ENCODE measurements at places on chromosomes 13 and 19.
A peak's percentile ranks its signal among the peaks of the same experiment; 100 is the strongest.

DNA sequence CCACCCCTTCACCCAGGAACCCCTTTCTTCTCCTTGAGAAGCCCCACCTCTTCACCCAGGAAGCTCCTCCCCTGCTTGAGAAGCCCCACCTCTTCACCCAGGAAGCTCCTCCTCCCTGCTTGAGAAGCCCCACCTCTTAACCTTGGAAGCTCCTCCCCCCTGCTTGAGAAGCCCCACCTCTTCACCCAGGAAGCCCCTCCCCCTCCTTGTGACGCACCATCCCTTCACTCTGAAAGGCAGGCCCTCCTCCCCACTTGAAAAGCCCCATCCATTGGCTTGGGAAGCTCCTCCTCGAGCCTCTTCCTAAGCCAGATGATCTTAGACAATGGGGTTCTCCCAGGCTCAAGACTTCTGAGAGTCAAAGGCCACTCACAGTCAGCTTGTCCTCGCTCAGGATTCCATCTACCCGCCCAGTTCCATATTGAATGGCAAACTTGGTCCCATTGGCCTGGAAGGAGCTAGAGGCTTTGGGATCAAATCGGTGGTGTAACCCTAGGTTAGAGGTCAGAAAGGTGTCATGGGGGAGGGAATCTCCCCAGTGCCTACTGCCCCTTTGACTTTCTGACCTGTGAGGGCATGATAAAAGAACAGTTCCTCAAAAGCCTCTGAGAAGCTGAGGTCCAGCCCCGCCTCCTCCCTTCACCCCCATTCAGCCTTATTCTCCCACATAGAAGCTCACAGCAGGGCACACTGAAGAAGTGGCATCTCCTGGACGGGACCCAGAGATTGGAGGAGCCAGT lies 4.0 kb downstream of the NAPSA start:
- DNase-seq = peak; percentile 40

DNA sequence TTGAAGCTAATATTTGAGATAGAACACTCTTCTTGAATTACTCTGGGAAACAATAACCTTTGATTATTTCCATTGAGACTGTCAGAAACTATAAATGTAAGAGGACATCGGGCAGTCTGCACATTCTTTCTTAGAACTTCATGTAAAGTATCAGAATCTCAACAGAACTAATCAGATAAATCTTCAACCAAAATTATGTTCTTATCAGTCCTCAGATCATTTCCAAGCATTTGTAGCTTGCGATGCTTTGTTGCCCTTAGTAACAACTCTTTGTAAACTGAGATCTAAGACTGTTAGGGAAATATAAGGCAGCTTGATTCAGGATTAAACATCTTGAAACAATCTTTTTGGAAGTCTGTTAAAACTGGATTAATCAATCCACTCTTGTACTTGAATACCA lies 70.3 kb downstream of the FNDC3A start:
- no peak for DNase-seq

DNA sequence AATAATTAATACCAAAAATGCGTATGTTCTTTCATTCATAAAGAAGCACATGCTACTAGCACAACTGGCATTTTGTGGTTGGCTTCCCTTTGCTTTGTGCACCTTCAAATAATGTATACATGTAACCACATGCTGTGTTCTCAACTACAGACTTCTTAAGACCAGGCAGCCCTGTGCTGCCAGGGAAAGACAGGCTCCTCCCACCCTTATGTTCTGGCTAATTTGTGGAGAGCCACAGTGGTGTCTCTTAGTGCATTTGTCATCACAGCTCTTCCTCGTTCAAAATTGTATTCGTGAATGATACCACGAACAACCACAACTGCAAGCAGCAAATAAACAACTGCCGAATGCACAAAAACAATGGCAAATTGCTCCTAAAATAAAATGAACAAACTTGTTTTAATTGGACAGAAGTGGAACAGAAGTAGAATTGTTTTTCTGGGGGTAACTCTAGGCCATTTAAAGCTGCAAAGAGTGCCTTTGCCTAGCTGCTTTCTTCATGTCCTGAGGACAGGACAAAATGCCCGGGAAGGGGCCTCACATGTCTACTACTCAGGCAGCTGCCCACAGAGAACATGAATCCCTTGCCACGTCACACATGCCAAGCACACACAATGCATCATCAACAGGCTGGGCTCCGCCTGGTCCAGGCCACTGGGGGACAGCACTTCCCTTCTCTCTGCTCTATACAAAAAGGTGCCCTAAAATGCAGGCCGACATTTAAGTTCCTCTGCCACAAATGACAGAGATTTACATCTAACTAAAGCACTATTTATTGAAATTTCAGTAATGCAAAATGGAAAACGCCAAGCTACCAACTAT lies 21.7 kb downstream of the IRS2 start:
- no peak for DNase-seq

DNA sequence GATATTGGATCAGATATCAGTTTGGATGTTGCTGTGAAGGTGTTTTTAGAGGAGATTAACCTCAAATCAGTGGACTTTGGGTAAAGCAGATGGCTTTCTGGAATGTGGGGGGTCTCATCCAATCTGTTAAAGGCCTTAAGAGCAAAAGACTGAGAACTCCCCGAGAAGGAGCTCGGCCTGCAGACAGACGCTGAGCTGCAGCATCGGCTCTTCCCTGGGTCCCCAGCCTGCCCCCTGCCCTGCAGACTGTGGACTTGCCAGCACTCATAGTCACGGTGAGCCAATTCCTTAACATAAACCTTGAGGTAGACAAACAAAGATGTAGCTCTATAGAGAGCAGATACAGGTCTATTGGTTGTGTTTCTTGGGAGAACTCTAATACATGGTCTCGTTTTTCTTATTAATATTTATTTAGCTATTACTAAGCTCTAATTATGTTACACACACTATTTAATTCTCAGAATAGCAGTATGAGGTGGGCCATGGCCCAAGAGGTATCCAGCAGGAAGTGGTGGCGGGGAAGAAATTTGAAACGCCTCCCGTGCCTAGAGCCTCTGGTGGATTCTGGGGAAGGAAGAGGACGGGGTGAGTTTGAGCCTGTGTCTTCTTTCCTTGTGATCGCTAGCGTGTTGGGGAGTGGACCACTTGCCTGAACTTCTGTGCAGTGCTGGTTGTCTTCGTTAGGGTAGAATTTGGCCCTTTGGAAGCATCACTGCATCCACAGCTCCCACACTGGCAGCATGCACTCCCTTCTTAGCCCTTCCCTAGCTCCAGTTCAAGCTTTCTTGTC lies 305.3 kb downstream of the TEX29 start:
- DNase-seq = no peak

DNA sequence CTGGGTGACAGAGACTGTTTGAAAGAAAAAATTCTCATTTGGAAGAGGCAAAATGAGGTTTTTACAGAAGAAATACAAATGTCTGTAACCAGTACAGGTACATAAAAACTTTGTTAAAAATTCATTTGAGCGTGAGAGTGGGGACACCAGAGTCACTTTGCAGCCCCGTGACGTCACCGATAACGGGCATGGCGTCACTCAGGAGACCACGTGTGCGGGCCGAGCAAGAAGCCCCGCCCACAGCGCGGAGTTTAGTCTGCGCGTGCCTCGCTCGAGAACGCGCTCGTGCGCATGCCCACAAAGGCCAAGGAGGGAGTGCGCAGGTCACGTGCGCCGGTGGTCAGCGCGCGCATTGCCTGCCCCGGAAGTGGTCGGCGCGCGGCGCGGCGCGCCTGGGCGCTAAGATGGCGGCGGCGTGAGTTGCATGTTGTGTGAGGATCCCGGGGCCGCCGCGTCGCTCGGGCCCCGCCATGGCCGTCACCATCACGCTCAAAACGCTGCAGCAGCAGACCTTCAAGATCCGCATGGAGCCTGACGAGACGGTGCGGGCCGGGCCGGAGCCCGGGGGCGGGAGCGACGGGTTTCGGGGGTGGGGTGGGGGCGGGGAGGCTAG lies at the start of gene RAD23A:
Gene RAD23A (plus strand): TSS at position 384 of the 613 bp plus-strand sequence. CDS start 87 bp downstream, at position 471.
- DNase-seq = peak; percentile 97

DNA sequence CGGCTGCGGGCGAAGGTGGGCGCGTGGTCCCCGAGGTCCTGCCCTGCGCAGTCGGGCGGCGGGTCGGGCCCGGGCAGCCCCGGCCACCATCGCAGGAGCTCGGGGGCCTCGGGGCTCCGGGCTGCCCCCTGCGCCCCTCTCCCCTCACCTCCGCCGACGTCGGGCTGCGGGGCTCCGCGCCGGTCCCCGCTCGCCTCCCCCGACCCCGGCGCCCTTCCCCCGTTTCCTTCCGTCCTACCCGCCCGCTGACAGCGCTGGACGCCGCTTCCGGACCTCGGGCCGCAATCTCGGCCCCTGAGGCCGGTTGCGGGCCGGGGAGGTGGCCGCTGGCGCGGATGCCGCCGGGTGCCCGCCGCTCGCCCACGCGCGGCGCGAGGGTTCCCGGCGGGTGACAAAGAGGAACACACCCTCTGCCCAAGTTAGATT lies 720 bp downstream of the FARP1 start:
- DNase-seq = no peak

DNA sequence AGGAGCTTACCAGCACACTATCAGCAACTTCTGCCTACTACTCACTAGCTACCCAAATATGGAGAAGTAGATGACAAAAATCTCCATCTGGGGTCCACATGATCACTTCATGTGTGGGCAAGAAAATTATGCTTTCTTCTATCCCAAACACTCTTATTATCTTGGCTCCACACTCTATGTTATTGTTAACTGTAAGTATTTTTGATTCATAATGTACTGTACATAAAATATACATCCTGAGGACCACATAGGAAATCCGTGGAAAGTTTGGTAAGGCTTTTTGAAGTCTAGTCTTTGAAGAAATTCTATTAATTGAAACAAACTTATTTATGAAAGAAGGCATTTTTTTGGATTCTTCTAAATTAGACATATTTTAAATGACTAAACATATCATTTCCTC lies 378.8 kb downstream of the DACH1 start:
- no peak for DNase-seq

DNA sequence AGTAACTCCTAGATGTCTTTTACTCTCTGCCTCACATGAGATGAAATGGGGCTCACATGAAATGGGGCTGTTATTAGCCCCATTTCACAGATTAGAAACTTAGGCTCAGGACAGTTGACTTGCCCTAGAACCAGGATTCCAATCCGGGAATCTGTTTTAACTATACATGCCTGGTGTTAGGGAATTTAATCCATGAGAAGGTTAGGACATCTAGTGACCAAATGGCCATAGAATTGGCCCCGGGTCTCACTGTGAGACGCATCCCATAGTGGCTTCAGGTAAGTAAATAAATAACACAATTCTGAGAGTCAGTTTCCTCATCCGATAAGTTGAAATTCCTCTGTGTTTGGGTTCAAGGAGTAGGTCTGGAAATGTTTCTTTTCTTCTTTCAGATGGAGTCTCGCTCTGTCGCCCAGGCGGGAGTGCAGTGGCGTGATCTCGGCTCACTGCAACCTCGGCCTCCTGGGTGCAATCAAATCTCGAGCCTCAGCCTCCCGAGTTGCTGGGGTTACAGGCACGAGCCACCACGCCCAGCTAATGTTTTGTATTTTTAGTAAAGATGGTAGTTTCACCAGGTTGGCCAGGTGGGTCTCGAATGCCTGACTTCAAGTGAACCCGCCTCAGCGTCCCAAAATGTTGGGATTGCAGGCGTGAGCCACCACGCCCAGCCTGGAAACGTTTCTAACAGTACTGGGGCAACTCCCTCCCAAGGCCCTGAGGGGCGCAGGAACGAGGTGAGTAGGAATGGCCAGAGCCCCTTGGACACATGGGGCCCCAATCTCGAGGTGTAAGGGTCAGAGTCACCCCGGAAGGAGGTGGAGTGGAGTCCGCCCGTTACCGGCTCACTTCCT lies 1.2 kb upstream of the ZNF574 start:
- DNase-seq = no peak

GRCh38 chr19:39148939-39149529 lies 23.4 kb downstream of the PAK4 start:
- no peak for DNase-seq

Data from stimulated activated CD4-positive, alpha-beta T cell treated with anti-CD3 and anti-CD28 coated beads, Interleukin-15, amount 100 ng/mL, for 48 hours (primary cell).